Activated T-helper 1 cell treated with anti-CD3 and anti-CD28 coated beads, Interleukin-2, amount 50 U/mL, for 16 hours (primary cell): ENCODE measurements at places on chromosomes 6 and 20.

DNA sequence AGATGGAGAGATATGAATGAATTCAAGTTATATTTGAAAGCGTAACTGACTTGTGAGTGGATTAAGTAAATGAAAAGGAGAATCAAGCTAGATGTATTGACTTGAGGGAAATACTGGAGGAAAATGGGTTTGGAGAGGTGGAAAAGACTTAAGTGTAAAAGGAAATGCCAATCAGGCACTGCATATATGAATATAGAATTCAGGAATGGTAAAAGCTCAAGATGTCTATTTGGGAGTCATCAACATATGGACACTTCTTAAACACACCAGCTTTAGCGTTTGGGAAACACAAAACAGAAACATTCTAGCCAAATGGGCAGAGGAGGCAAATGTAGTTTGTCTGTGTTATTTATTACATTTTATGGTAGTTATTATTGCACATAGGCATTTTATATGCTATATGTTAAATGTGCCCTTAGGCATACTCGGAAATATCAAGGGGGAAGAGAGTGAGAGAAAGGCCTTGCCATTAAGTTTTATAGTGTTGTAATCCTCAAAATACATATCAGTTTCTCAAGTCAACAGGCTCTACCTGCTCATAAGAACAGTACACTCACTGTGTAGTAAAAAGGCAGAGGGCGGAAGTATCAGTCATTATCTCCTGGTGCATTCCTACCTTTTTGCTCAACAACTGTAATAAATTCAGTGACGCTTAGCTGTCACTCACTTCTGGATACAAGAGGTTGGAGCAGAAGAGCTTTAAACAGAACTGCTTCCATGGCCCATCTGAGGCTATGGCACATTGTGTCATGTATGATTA, 33.7 kb upstream of the ME1 start:
- DNase-seq: no peak

GRCh38 chr6:14088600-14089192, 28.9 kb upstream of the CD83 start:
- DNase-seq: no peak

GRCh38 chr20:24545168-24545567, 75.7 kb downstream of the SYNDIG1 start:
- DNase-seq: no peak

DNA sequence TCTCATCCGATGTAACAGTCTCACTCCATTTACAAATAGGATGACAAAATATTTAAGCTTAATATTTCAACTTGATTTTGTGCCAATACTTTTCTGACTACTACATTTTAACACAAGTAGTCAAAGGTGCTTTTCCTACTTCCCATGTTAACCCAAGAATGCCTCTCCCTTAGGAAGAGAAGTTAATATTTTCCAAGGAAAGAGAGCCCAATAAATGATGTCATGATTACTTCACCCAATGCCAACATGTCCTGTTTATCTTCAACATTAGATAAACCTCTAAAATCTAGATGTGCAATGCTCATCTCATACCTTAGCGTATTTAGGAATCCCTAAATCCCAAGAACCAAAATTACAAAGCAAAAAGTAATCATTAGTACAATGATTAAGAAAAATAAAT, 156.7 kb upstream of the TENT5A start:
- DNase-seq: no peak

DNA sequence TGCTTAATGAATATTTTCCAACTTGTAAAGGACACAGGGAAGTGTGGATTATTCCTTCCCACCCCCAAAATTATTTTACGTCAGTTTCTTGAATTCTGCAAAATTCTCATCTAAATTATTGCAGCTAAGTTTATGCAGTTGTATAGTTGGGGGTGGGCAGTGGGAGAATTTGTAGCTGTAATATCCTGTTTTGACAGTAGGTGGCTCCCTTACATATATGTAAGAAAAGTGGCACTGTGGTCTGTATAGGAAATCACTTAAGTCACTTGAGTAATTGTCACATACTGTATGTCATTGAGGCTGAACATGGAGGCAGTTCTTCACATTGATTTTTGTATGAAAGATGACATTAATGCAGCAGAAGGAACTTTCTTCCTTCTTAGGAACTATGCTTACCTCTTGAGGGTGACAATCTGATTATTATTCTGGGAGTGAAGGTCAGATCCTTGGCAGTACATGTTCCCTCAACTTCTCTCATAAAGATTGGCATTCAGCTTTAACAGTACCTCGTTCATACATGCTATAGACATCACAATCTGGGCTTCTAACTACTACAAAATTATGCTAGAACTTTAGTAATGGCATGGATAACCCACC, 14.6 kb upstream of the CFAP206 start:
- no peak for DNase-seq

DNA sequence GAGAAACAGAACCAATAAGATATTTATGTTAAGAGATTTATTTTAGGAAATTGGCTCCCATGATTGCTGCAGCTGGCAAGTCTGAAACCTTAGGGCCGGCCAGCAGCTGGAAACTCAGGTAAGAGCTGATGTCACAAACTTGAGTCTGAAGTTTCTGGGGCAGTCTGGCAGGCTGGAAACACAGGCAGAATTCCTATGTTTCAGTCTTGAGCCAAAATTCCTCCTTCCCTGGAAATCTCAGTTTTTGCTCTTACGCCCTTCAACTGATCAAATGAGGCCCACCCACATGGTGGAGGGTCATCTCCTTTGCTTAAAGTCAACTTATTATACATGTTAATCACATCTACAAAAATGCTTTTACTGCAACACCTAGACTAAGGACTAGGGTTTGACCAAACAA, 184.1 kb downstream of the SOD2 start:
- no peak for DNase-seq

GRCh38 chr20:21981597-21982344, 276.3 kb downstream of the PAX1 start:
- DNase-seq: no peak
